ENCODE measurements at places on chromosomes 3 and 15.
A peak's percentile ranks its signal among the peaks of the same experiment; 100 is the strongest.

DNA sequence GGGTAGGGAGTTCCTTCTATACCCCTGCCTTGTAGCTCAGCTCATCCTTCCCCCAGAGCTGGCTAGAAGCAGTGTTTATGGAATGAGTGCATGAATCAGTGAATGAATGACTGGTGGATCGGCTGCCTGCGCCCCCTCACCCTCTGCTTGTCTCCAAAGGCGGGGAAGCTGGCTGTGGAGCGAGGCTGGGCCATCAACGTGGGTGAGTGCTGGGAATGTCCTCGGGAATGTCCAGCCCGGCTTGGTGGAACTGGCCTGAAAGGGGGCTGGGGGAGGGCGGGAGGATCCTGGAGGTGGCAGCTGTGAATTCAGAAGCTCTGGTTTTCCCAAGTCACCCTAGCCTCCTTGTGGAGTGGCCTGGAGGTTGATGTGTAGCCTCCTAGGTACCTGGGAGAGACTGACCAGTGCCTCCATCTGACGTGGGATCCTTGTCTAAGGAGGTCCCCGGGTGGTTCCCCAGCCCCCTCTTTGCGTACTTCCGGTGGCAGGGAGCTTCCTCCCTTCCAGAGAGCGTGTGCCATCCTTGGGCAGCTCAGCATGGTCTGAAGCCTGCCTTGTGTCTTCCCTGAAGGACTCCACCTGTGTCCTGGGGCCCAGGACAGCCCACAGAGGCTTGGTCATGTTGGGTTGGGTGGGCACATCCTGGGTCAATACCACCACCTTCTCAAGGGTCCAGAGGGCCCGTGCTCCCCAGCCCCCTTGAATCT, 18.4 kb downstream of the HDAC11 start:
- DNase-seq, result no peak

GRCh38 chr3:120767106-120767505, 24.6 kb downstream of the GTF2E1 start:
- no peak for DNase-seq

- no peak for DNase-seq
These were observed 429.6 kb downstream of the LPP start for GRCh38 chr3:188583341-188584161.

DNA sequence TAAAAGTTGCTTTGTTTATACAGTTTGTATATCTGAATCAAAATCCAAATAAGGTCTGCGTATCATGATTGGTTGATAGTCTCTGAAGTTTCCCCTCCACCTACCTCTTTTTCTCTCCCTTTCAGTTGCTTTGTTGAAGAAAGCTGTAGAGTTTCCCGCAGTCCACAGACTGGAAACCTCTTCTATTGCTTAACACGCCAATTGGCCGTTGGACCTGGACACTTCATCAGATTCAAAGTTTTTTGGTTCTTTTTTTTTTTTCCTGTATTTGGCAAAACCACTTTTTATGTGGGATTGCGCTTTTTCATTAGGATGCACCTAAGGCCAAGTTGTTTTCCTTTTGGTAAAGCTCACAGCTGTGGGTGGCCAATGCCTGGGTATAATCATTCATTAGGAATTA, 14.5 kb upstream of the TM4SF1 start:
- DNase-seq, result no peak

- DNase-seq, result no peak
These were observed 34.5 kb downstream of the OSBPL10 start for GRCh38 chr3:31946484-31947081.

- DNase-seq, result no peak
These were observed 377.1 kb upstream of the PROK2 start for GRCh38 chr3:72161881-72162595.

DNA sequence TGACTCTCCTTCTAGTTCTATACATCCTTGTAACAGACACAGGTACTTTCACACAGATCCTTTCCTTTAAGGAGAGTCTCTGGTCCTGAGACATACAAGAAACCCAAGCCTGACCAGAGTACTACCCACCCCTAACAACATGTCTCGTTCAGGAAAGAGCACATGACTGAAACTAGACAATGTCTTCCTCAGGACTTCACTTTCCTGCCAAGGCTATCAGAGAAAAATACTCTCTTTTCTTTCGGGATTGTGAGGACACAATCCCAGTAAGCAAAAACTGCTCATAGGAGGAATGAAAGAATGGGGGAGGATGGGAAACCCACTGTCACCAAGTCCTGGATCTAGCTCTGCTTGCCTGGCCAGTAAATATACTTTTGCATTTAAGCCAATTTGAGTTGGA, 11.5 kb upstream of the ANKRD28 start:
- DNase-seq, result no peak

DNA sequence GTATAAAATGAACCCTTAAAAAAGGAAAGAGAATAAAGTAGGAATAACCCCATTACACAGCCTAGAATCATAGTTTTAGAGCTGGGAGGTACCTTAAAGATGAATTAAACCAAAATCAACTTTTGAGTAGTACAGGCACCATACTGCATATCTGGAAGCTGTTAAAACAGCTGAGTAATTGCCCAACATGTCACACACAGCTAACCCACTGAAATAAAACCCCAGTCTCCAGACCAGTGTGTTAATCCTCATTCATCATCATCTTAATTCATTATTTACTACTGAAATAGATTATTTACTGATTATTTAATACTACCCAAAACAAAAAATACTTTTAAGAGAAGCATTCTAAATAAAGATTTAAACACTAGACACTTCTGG, 52.8 kb downstream of the GPR160 start:
- DNase-seq, result no peak

DNA sequence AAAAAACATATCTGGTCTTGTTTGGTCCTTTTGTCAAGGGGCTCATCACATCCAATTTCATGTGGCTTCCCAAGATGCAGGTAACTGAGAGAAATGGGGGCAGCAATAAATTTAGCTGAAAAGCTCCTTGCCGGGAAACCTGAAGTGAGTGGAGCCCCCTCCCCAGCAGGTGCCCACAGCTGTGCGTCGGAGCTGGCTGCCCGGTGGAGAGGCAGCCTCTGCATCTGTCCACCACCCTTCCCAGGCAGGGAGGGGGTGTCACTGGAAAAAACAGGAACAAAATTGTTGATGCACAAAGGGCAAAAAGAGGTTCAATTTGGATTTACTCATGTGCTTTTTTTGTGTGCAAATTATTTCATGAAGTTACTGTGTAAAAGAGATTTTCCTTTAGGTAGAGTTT, 249.4 kb upstream of the LYSMD4 start:
- no peak for DNase-seq

DNA sequence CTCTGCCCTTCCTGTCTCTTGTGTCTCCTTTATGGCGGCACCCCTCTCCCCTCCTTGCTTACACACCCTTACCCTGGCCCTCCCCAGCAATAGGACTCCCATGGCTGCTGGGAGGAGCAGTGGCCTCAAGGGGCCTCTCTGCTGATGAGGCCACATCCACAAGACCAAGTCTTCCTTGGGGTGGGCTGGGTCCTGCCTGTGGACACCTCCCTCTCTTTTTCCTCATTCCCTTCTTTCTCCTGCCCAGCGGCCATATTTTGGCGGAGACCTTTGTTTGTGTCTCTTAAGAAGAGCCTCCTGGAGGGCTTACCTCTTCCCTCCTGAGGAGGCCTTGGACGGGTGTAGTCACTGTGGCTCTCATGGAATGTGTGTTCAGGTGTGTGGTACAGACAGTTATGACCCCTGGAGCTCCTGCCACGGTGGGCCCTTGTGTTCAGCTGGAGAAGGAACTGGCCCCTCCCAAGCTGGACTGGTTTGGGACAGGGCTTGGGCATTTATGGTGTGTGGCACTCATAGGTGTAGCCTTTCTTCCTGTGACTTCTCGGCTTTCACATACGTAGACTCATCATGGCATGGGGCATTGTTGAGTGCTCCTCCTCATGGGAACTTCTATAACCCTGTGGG, 56.6 kb upstream of the APEH start:
- DNase-seq, result no peak

DNA sequence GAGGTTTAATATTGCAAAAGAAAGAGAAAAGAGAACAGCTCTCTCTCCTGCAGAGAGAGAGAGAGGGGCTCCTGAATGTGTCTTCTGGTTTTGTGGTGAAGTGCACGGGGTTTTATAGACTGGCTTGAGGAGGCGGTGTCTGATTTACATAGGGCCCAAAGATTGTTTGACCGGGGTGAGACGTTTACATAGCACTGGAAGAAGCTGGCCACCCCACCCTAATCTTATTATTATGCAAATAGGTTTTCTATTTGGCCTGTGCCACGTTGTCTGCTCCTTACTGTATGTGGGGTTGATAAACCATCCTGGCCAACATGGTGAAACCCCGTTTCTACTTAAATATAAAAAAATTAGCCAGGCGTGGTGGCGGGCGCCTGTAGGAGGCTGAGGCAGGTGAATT, 268.6 kb downstream of the SV2B start:
- no peak for DNase-seq

DNA sequence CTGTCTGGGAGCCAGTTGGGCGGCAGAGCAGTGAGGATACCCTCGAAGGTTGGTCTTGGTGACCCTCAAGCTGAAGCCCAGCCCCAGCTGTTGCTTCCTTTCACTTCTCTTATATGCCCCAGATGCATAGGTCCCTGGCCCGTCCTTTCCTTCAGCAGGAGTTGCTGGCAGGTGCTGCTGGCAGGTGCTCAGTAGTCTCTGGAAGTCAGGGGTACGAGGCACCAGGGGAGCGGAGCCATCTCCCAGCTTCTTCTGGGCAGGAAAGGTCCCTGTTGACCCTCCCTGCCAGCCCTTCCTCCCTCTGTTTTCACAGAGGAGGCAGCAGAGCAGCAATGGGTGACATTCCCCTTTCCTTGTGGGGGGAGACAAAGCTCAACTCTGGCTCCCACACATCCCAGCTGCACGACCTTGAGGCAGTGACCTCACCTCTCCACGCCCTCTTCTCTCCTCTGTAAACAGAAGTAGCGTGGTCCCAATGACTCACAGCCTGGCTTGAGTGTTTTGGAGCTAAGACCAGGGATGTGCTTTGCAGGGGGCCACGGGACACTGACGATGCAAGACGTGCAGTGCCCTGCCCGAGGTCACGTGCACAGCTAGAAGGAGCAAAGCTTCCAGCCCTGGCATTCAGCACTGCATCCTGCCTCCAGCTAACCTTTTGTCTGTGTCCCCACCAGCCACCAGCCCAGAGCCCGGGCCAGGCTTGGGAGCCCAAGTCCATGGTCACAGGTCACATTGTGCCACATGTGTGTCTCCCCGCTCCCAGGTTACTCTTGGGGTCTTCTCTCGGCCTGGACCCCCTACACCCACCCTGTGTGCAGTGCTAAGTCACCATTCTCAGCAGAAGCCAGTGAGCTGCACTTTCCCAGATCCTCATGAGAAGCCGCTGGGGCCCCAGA, 49.7 kb downstream of the SLC6A6 start:
- DNase-seq, result no peak

DNA sequence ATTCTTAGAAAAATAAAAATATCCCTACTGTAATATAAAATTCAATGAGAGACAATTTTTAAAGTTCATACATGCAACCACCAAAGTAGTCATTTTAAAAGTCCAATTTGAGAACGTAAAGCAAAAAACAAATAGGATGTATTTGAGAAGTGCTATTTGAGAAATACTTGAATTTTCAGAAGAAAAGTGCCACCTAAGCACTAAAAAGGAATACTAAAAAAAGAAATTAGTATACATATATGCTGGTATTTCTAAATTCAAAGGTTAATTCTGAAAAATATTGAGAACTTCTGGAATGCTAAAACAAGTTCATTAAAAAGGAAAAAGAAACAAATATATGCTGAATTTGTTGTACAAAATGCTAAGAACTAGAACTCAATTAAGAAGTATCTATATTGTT, 29.2 kb upstream of the ARRDC4 start:
- DNase-seq, result no peak

- peak; percentile 21 for DNase-seq
These were observed 2.0 kb upstream of the SOX2 start for GRCh38 chr3:181709537-181710279.

DNA sequence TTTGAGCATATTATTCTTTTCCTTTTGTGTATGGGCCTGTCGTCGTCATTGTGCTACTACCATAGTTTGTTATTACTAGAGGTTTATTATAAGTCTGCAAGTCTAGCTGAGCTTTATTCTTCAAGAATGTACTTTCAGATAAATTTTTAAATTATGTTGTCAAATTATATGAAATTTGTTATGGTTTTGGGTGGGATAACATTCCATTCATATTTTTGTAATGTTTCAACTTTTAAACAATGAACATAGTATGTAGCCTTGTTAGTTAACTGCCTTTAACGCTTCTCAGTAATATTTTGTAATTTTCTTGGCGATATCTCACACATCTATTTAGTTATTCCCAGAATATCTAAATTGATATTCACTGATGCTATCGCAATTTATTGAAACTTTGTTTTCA, 41.6 kb upstream of the GOLGA8B start:
- DNase-seq, result no peak

GRCh38 chr3:186746008-186746407, 28.8 kb downstream of the KNG1 start:
- DNase-seq, result no peak

GRCh38 chr3:42005401-42005800, 43.5 kb upstream of the ULK4 start:
- DNase-seq, result no peak

- no peak for DNase-seq
These were observed 236.3 kb downstream of the NFKBIZ start for GRCh38 chr3:102085431-102086176.

DNA sequence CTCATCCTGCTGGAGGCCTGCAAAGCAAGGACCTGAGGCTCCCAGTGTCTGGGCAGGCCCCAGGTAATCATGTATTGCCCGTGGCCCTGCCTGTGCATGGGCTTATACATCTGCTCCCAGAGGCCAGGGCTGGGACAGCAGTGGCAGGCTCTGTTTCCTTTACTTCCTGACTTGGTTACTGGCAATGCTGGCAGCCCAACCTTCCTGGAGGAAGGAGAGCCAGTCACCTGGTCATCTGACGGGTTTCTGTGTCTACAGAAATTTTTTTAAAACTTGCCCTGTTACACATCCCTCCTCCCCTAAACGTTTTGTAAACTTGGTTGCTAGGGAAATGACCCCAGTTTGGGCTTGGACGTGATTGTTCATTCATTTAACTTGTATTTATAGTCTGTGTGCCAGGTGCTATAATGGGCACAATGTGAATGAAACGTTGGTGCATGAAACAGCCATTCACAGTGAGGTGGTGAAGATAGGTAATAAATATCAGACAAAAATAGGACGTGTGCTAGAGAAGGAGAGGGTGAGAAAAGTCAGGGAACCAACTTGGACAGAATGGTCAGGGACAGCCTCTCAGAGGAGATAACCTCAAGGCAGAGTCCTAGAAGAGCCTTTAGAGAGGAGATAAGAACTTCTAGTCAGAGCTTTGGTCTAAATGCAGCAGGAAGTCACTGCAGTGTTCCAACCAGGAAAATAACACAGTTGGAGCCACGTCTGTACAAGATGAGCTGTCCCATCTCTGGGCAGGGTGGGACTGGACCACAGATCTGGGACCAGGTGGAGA, 14.1 kb downstream of the TEX264 start:
- DNase-seq, result no peak
